ENCODE measurements at places on chromosomes 4 and X.

GRCh38 chr4:87895964-87896621 lies 63.3 kb downstream of the MEPE start:
- DNase-seq, result no peak

DNA sequence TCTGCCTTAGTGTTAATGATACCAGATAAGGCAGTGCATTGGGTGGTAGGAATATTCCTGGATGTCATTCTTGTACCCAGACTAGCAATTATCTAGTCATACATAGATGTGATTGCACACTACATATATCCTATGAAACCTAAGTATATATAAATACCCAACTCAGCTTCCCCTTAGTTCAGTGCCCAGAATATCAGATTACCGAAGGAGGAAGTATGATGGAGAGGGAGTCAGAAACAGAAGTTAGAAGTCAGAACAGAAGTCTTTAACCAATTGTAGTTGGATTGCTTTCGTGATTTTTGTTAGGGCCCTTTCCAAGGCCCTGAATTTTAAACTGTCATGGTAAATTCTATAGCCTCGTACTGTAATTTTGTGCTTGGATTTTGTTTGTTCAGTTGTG lies 42.9 kb downstream of the MOB1B start:
- DNase-seq, result no peak

DNA sequence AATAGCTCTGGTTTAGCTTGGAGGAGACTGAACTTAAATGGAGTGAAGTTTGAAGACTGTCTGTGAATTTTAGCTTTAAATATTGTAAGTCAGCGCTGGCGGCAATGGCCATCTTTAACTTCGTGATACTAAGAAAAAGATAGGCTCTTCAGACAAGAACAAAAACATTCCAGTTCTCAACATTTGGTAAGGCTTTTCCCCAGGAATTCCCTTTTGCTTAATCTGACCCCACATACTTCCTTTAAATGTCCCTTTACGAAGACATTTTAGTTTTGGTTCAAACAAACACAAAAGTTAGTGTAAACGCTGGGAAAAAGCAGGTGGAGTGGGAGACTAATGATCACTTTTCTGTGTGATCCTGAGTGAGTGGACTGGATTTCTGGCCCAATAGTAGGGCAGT lies 106.2 kb downstream of the MAML3 start:
- DNase-seq, result no peak

DNA sequence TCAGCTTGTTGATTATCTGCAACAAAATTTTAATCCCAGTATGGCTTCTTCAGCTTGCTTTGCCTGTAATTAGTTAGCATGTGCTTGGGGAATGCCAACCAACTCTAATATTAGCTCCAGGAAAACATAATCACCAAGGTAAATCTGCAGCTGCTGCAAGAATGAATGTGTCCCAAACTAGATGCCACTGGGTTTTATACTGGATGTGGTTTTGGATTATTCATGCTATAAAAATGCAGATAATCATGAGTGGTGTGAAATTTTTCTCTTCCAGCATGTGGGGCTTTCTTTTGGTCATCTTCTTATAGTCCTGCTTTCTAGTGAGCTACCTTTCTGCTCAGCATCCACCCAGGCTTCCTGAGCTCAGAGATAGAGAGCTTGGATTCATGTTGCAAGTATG lies 295.9 kb upstream of the CASK start:
- no peak for DNase-seq

DNA sequence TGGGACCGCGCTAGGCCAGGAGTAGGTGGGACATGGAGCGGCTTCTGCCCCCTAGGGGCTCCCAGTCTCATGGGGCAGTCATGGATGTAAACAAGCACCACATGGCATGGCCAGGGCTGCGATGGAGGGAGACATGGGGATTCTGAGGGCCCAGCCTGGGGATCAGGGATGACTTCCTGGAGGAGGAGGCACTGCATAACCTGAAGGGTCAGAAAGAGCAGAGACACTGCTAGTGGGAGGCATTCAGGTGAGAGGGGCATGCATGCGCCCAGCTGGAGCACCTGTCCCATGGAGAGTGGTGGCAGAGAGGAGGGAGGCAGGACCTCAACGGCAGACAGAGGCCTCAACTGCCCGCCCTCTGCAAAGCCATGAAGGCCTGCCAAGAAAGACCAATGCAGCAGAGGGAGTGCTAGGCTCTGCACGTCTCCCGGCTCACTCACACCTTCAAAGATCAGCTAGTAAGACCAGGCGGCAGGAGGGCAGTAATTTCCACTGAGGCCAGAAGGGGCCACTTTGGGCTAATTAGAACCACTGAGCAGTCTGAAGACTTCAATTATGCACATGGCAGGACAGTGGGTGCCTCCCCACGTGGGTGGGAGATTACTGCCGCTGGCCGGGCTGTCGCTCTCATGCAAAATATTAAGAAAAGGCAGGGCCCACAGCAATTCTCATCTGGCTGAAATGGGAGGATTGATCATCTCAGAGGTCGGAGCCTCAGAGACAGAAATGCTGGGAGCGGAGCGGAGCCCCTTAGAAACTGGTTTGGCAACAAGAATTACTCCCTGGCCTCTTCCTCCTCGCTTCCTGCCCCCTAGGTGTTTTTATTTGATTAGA lies 69.6 kb downstream of the PPP2R2C start:
- DNase-seq, result no peak

DNA sequence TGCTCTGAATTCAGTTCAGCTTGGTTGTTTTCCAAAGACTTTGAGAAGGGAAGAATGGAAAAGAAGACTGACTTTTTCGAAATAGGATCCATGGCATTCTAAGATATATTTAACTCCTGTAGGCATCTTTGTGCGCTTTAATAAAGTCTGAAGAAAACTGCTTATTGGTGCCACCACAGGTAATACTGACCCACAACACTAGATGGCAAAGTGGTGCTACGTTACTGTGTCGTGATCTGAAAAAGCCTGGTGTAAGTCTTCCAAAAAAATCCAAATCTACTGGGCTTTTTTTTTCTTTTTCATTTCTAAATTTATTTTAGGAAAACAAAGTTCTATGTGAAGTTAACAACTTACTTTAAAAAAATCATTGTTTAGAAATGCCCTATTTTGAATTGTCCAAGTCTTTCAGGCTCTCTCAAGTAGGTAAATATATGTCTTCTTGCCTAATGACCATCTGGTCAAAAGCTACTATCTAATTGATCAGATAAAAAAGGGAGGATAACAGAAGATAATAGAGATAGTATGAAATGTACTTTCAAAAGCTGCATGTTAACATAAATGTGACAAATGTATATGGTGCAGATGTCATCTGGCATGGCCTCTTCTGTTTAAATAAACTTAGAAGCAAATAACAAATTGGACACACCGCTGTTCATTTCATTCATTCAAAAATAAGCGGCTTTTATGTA lies 47.0 kb upstream of the MID1IP1 start:
- DNase-seq, result no peak

GRCh38 chrX:150905293-150905692 lies 6.8 kb upstream of the CD99L2 start:
- no peak for DNase-seq

DNA sequence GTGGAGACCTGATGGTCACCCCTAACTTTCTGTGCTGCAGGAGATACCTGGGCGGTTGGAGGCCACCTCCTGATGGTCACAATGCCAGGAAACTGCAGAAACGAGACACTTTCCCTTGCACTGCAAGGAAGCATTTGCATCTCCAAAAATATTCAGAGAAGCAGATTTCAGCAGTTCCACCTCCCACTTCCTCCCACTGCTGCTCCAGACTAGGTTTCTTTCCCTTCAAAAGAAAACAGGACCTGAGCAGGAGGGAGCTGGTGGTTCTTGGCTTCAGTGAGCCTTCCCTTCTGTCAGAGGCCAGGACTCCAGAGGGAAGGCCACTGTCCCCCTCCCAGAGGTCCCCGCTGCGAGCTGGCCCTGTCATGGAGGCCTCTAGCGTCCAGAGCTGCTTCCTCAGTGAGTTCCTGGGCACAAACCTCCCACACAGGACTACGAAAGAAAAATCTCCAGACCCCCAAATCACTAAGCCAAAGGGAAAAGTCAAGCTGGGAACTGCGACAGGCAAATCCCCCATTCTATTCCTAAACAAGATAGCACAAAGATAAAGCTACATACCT lies 35.9 kb downstream of the GPM6B start:
- no peak for DNase-seq

- DNase-seq, result no peak
Measured at GRCh38 chr4:134343081-134343480, 141.5 kb upstream of the PABPC4L start.

- no peak for DNase-seq
Measured at GRCh38 chr4:161816958-161817357, 346.8 kb downstream of the FSTL5 start.

GRCh38 chr4:24719615-24720014 lies 75.8 kb upstream of the SOD3 start:
- no peak for DNase-seq

- no peak for DNase-seq
Measured at GRCh38 chr4:110196871-110197528, 1.4 kb downstream of the ELOVL6 start.

DNA sequence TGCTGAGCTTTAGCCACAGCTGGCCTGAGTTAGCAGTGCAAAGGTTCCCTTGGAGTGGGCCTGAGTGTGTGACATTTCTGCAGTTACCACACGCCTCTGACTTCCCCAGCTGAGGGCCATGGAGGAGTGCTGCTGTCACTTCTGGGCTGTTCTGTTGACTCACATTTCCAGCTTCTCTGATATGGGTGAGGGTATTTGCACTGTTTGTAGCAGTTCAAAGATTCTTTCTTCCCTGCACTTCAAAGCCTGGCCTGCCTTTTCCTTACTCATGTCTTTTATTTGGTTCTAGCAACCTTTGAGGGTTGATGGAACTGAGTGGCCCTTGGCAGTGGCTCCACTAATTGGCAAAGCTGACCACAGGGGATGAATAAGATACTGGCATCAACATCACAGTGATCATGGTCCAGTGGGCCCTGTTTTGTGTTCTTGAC lies 26.4 kb upstream of the SCML1 start:
- DNase-seq, result no peak

DNA sequence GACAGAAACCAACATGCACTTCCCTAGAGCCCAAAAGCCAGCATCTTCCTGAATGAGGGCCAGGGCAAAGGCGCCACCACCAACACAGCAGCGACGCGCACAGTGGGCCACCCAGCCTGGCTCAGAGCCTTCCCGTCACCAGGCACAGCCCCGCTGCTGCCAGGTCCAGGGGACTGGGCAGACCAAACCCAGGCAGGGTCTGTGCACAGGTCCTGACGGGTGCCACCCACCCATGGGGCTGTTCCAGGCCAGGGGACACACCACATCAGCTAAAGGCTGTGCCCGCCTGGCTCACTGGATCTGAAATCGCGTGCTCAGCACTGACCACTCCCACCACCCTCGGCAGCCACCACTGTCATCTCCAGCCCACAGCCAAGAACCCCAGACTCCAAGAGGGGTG lies 13.8 kb downstream of the FAM53A start:
- DNase-seq, result no peak

DNA sequence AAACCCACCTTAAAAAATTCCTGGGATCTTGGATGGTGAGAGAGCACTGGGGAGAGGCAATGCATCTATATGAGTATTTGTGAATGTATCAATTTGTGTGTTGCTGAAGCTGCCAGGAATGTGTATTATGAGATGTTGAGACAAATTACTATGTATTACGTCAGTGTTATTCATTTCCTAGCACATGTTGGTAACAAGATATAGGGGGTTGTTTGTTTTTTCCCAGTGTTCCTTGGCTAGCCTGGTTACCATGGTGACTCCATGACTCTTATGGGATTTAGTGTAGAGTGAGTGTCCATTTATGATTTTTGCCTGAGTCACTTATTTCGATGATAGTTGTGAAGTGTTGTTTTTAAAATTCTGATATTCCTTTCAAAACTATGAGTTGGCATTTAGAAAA lies 65.6 kb downstream of the RAB40A start:
- DNase-seq, result no peak

- no peak for DNase-seq
Measured at GRCh38 chrX:68833855-68834331, 5.1 kb downstream of the EFNB1 start.

DNA sequence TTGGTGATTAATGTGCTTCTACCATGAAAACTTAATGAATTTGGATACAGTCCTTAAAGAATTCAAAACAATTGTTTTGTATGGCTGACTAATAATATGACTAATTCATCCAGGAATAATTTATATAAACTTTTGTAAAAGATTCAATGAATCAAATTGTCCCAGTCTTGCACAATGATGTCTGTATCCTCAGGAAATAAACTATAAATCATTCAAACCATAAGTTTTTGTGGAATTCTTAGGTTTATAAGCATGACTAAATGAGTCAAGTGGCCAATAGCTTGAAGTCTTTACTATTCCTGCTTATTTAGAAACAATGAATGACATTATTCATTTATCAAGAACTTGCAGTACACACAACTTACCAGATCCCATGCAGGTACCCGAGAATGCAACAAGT lies 935.0 kb upstream of the INTU start:
- DNase-seq, result no peak

DNA sequence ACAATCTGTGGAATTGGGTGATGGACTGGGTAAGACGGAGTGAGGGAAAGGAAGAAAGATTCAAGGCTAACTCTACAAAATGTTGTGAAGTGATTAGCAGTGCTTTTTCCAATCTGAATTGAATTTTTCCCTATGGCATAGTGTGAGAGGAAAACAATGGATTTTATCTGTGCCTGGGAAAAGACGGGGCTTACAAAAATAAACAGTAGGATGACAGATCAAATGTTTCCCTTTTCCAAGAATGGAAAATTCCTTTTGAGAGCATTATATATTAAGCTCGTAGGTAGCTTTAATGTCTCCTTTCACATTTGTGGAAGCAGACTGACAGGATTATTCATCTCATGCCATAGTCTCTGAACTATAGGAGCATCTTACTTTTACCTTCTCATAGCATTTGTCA lies 27.8 kb downstream of the ATP11C start:
- DNase-seq, result no peak

GRCh38 chr4:8508740-8509139 lies 68.2 kb downstream of the TRMT44 start:
- no peak for DNase-seq

- DNase-seq, result no peak
Measured at GRCh38 chrX:153669174-153669890, 4.3 kb downstream of the PNCK start.

DNA sequence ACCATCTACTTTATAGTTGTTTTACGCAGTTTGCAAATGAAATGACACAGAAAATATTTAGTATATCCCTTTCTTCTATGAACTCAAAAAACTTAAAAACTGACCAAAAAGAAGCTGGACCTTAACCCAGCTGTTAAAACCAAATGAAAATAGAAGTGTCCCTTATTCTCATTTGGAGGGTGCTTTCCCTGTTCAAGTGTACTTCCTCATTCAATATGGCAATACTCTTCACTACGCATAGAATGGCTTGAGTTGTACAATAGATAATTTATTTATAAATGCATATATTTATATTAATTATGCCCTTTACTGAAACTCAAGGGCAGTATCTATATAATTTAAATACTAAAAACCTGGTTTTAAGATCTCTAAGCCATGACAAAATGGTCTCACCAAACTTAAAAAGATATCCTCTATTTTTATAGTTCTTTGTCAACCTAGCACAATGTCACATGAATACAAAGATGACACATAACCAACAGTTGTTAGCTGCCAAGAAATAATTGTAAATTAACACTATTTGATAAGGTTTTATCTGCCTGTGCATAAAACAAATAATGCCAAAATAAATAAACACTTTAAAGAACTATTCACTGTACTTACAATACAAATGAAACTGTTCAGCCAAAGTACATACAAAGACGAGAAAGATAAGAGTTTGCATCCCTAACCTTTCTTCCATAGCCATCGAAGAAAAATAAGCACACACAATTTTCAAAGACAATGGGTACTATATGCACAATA lies 25.2 kb downstream of the YTHDC1 start:
- DNase-seq, result no peak

Measured in iPS DF 19.7 (cell line).